ENCODE measurements at places on chromosomes 1 and 21. TPM values are rescaled to one million over a fixed set of nuclear protein-coding genes. Genes with fewer than 3 reads are reported as not detected.

GRCh38 chr1:23029337-23029736, 10.1 kb downstream of the KDM1A start:
- H3K27ac ChIP-seq, result no peak overlapping the region
- peaks cover 26% of the 10 kb centered on the region for H3K4me1 ChIP-seq
- H3K4me3 ChIP-seq, result no peak overlapping the region
- no peak for DNase-seq
- no peaks in the 10 kb centered on the region for H3K27me3 ChIP-seq

RGSL1 gene
- not detected for total RNA-seq

DNA sequence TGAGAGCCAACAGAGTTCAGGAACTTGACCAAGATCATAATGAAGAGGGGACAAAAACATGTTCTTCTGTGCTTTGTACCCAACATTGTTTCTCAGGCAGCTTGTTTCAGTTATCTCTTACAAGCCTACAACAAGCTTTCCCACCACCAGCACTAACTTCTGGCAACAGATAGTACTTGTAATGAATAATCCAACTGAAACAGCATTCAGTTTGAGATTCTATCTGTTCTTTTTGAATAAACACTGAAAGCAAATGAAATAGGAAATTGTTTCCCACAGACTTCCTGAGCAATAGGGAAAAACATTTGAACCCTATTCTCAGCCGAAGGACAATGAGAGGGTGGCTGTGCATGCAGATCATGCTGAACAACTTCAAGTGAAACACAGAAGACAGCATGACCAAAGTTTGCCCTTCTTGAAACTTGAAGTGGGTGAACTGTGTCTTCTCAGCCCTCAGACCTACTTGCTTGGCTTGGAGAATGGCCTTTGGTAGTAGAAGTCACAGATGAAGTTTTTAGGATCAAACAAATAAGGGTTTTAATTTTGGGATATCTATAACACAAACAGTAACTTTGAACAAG, 11.2 kb upstream of the HOOK1 start:
- no peaks in the 10 kb centered on the region for H3K27me3 ChIP-seq
- H3K4me3 ChIP-seq, result no peak overlapping the region
- H3K36me3 ChIP-seq, result no peaks in the 10 kb centered on the region
- DNase-seq, result no peak
- H3K27ac ChIP-seq, result no peak overlapping the region

DNA sequence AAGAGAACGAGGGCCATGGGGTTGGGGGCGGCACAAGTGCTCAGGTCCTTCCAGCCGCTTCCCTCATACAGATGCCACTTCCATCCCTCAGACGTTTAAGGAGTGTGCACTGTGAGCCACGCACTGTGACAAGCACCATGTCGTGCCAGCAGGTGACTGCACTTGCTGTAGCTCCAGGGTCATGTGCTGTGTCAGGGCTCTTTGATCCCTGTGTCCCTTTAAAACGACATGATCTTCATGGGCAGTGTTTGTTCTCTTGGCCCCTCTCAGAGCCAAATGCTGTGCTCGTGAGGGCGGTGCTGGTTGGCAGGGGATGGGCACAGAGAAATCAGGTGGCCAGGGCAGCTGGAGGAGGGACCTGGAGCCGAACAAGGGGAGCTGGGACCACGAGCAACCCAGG, 19.9 kb downstream of the IL10RB start:
- H3K4me1 ChIP-seq, result peaks cover 17% of the 10 kb centered on the region
- H3K4me3 ChIP-seq, result no peak overlapping the region
- no peak for DNase-seq
- H3K36me3 ChIP-seq, result no peaks in the 10 kb centered on the region
- no peaks in the 10 kb centered on the region for H3K27me3 ChIP-seq

DYNLT4 gene
- not detected for total RNA-seq
